NK-92 treated with Interleukin-12 subunit alpha and Interleukin-12 subunit beta, amount 100 ng/mL, for 24 hours (cell line): ENCODE measurements at places on chromosomes 13 and 19.
A peak's percentile ranks its signal among the peaks of the same experiment; 100 is the strongest.

DNA sequence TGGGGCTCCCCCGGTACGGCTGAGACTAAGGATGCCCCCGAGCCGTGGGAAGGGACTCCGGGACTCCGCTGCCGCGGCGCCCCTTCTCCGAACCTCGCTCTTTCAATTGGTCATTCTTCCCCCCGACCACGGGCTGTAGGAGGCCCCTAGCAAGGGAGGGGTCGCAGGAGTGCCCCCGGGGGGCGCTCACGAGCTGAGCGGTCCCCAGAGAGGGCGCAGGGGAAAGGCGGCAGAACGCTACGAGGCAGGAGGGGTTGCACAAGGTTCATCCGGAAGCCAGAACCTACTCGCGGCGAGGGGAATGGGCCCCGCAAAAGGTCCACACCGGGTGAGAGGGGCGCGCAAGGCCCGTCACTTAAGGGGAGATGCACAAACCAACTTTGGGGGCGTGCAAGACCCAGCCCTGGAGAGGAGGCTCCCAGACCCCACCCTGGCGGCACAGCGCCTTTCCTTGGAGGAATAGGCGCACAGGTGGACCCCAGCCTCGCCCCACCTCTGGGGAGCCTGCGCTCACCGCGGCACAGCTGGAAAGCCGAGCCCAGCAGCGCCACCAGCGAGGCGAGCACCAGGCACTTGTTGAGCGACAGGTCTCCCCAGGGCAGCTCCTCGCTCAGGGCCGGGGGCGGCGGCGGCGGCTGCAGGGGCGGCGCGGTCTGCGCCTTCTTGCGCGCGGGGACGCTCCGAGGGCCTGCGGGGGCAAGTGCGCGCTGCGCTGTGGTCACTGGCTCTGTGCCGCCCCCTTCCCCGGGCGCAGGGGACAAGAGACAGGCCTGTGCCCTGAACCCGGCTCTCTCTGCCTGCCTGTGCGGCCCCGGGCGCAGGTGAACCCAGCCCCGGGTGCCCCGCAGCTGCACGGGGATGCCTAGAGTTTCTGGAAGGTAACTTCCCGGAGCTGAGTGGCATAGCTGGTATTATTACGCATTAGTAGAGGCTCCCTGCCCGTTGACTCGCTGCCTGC, 2.8 kb downstream of the JSRP1 start:
- DNase-seq, result no peak

DNA sequence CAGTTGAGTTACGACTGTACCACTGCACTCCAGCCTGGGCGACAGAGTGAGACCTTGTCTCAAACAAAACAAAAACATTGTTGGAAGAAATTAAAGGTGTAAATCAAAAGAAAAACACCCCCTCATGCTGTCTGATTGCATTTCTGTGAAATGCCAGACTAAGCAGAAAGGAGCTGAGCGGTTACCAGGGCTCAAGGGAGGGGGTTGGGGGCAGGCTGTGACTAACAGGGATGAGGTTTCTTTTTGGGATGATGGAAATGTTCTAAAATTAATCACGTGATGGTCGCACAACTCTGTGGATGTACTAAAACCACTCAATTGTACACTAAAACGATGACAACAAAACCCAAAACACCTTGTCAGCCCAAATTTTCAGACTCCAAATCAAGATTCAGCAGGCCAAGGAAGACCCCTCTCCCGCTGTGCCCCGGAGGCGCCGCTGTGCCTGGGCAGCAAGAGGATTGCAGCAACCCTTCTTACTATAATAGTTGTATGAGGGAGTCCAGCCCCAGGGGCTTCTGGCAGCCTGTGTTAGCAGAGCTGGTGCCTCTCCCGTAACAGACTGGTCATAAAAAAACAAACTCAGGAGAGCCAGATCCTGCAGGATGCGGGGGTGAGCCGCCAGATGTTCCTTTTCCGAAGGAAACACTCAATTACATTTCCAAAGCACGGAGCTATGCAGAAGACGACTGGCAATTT, 20.9 kb downstream of the CAPS start:
- DNase-seq, result no peak

DNA sequence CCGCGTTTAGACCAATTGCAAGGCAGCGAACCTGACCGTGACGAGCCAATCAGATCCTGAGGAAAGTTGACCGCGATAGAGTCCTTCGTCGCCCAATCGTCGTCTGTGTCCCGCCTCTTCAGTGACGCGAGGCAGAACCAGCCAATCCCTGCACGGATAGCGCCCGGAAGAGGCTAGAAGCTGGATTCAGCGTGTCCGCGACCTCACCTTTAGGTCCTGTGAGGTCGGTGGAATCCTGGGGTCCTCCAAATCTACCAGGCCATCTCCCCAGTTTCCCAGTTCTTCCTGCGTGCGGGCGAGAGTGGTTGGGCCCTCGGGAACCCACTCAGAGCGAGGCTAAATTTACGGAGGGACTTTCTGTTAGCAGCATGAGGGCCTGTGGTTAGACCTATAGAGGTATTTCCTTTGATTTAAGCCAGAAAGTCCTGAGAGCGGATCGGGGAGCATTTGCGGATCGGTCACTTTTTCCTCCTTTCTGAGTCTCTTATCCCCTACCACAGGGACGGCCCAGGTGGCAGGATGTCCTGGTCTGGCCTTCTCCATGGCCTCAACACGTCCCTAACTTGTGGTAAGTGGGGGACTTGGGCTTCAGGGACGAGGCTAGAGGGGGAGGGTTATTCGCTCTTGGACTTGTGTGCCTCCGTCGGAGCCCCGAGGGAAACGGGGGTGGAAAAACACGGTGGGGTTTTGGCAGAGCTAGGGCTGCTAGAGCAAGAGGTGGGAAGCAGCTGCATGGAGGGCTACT, at the start of gene MRPS12:
TSS of gene MRPS12 (plus strand) at position 169 of the 745 bp plus-strand sequence. CDS start at position 520, 351 bp downstream.
- peak; percentile 98 for DNase-seq

DNA sequence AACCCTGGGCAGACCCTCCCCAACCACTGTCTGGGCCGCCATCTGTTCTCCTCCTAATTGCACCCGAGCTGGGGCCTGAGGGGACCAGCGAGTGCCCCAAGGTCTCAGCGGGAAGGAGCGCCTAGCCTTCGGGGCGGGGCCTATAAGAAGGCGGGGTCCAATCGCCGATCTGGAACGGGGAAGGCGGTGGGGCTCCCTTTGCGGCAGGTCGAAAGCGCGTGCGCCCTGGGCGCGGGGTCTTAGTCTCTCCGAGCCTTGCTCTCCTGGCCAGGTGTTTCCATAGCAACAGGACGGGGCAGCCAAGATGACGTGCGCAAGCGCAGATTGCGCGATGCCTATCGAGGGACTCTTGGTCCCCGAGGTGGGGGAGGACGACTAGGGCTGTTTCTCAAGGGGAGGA, 2.8 kb downstream of the MAST1 start:
- DNase-seq, result no peak

GRCh38 chr13:27188239-27188638, 16.6 kb upstream of the USP12 start:
- DNase-seq, result no peak

DNA sequence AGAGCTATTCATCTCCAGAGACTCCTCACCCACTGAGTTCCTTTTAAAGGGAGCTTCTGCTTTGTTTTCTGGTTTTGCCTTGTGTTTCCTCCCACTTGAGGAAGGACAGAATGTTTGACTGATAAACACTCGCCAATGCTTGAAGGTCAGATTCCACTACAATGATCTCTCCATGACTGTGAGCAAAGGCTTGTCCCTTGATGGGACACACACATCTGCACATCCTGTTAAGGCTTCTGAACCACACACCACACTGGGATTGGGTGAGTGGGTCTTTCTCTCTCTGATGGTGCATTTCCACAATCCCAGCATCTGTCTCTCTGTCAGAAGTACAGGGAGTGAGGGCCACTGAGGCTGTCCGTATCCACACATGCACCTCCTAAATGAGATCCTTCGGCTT, 245.3 kb downstream of the IRS2 start:
- no peak for DNase-seq

DNA sequence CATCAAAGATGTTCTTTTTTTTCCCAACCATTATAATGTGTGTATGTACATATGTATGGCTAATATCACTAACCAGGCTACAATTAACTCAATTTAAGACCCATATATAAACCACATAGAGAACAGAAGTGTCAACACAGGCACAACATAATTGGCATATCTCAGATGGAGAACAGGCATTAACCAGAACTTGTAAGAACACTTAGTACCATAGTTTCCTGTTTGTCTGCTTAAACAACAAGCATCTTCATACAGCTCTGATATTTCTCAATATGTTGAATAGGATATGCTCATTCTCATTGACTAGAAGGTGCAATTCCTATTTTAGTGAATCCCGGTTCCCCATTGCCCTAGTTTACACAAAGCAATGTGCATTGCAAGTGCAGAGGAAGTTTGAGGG, 116.9 kb upstream of the EDNRB start:
- DNase-seq, result no peak

GRCh38 chr13:59677966-59678814, 485.5 kb downstream of the DIAPH3 start:
- DNase-seq, result no peak
